ENCODE measurements at places on chromosomes 11 and 22.

DNA sequence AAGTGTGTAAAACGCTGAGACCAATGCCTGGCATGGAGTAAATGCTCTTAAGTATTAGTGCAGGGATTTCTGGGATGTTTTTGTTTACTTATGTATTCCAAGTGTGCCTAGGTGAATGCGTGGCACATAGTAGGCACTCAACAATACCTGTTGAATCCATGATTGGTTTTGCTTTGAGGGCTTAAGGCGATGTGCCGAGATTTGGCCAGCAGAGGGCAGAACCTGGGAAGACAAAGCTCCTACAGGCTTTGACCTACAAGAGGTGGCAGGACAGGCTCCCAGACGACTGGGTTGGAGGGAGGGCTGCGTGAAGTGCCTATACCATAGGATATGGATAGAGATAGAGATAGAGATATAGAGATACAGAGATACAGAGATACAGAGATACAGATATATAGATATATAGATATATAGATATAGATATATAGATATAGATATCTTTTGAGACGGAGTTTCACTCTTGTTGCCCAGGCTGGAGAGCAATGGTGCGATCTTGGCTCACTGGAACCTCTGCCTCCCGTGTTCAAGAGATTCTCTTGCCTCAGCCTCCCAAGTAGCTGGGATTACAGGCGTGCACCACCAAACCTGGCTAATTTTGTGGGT lies 13.9 kb downstream of the KCNE3 start:
- peak; percentile 36 for DNase-seq

GRCh38 chr22:47929073-47929472 lies 1166.6 kb downstream of the TBC1D22A start:
- DNase-seq = no peak

DNA sequence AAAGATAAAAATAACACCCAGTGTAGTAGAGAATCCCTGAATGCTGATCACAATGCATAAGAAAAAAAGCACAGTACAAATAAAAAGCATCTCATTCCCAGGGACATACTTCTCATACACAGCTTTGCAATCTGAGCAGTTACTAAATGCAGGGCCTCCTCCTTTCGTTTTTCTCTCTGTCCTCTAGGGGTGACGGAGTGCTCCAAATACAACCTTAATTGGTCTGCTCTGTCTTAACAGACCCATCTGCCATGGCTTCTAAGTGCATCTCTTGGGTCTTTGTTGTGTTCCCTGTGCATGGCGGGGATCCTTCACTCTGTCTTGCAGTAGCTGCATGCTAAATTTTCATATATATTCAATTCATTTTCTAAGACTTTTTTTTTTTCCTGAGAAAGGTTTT lies 1114.2 kb upstream of the RAG2 start:
- no peak for DNase-seq

- no peak for DNase-seq
Observed at GRCh38 chr22:40240686-40241085, 63.0 kb downstream of the TNRC6B start.

DNA sequence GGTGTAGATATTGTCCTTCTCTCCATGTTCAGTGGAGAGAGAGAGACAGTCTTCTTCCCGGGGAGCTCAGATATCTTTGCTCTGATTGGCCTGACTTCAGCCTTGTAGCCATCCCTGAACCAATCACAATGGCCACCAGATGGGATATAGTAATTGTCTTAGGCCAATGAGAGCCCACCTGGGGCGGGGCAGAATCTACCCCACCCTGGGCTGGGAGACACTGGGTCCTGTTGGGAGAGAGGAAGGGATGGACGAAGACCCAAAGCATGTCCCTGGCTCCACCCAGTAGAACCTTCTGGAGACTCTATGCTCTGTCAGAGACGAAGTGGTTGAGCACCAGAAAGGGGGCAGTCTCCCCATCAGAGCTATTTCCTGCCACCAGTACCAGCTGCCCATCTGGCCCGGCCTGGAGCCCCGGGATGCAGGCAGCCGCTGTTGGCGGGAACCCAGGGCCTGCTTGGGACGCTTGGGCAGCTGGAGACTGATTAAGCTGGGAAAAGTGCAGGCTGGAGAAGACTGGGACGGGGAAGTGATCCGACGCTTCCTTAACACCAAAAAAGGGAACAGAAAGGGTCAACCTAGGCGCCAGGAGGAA lies 31.6 kb upstream of the CBX7 start:
- DNase-seq = no peak

GRCh38 chr22:20788627-20789344 lies 14.9 kb downstream of the SERPIND1 start:
- no peak for DNase-seq

- DNase-seq = no peak
Observed at GRCh38 chr11:32343325-32344008, 91.9 kb downstream of the WT1 start.

DNA sequence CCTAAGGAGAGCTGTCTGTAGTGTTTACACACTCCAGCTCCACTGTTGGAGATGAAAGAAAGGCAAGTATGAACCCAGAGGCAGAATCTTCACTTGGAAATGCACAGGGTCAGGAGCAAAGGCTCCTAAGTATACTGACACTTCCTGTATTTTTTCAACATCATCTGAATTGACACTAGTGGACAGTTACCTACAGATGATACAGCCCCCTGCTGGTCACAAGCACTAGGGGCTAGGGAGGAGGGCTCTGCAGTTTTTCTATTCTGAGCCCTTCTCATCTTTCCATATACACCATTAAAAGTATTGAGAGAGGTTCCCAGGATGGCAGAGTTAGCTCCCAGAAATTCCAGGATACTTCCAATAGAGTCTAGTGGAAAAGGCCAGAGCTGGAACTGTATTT lies 290.3 kb upstream of the API5 start:
- no peak for DNase-seq

- DNase-seq = no peak
Observed at GRCh38 chr11:101441747-101442146, 142.1 kb downstream of the TRPC6 start.

DNA sequence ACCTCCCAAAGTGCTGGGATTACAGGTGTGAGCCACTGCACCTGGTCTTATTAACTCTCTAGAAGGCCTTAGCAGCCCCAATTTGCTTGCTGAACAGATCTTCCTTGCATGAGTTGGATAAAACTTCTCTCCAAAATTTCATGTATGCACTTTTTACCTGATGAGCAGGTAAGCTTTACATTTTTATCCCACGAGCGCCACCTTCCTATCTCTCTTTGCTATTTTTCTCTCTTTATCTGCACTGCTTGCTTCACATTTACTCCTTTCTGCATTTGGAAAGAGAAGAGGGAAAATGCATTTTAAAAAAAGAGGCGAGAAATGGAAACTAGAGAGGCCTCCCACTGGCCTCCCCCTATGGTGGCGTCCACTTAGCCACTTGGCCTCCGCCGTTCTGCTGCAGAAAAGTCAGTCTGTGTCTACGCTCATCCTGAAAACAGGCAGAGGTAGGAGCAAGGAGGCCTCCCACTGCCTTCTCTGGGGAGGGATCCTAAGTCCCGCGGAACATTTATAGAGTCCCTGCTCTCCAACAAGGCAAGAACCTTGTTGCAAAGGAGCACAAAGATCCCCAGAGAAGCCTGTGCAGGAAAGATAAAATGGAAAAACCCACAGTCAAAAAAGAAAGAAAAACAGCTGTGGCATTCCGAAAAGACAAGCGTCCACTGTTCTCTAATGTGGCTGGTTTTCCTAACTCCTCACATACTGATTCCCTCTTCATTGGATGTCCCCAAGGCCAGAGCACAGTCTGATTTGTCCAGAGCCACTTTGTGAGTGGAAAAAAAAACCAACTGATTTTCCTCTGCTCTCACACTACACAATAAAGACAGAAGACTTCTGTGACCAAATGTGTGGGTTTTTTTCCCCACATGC lies 62.2 kb upstream of the INCENP start:
- no peak for DNase-seq

- DNase-seq = no peak
Observed at GRCh38 chr11:15697437-15698236, 582.9 kb downstream of the INSC start.

GRCh38 chr11:45102361-45102809 lies 44.1 kb upstream of the PRDM11 start:
- no peak for DNase-seq

- DNase-seq = no peak
Observed at GRCh38 chr11:131481303-131481702, 110.9 kb downstream of the NTM start.

DNA sequence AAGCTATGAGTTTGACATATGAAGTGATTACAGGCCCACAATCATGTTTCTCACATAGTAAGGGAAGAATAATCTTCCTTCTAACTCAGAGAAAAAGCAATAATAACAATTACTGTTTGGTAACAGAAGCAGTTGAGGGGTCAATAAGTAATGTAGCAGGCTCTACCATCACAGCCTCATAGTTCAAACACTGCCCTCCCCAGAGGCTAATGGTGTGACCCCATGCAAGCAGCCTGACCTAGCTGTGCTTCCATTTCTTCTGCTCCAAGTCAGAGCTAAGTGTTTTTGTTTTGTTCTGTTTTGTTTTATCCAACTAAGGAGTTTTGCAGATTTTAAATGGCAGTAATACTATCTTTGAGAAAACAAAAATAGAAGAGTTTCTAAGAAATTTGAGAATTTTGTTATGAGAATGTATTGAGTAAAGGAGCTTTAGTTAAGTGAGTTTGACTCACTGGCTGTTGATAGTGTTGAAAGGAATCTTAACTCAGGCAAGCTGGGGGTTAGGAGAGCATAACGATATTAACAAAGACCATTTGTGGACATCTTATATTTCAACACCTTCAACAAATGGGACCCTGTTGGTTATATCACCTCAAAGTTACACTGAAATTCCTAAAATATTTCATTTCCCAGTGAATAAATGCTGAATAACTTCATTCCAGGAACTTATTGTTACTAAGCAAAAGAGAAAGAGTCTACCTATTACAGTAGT lies 48.5 kb downstream of the GUCY1A2 start:
- DNase-seq = no peak

DNA sequence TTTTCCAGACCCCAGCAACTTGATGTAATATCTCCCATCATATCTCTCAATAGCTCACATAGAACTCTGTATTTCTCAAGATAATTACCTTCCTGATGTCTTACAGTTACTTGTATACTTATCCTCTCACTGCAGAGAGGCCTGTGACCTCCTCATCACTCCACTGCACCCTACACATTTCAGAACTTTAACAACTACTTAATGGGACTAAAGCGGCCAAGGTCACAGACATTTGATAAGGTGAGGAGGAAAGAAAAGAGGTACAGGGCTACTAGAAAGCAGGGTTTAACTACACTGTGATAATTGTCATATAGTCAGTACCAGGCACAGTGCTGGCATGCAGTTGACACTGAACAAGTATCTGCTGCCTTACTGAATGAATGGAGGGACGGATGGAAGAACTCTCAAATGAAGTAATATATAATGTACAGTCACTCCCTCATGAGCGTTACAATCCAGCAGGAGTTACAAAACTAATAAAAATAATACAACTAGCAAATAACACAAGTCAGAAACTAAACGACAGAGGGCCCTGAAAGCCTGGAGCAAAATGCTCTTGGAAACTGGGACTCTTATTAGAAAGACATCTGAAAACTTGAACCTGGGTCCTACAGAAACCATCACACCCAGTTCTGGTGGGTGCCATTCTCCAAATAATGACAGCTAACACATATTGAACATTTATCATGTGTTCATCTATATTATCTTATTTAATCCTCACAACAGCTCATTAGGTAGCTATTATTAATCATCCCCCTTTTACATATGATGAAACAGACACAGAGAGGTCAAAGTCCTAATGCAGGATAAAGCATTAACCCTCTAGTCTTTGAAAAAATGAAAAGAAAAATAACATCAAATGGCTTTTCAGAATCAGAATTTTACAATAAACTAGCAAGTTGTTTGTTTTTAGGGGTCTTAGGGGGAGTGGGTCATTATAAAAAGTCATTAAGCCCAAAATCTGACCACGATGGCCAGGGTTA lies 14.3 kb downstream of the PI4KA start:
- no peak for DNase-seq

DNA sequence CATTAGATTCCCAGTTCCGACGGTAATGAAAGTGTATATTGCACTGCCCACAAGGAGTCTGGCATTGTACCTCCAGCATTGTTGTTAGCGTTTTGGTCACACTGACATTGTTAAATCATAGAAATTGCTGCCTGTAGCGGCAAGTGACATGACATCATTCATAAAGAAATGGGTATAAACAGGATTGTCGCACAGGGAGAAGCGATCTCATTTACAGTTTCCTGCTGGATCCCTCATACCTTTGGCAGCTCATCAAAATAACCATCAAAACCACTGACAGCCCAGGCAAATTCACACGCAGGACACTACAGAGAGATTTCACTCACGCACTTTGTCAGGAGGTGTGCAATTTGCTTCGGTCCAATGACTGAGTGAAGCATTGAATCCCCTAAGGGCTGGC lies 3.5 kb downstream of the HTR3B start:
- no peak for DNase-seq

DNA sequence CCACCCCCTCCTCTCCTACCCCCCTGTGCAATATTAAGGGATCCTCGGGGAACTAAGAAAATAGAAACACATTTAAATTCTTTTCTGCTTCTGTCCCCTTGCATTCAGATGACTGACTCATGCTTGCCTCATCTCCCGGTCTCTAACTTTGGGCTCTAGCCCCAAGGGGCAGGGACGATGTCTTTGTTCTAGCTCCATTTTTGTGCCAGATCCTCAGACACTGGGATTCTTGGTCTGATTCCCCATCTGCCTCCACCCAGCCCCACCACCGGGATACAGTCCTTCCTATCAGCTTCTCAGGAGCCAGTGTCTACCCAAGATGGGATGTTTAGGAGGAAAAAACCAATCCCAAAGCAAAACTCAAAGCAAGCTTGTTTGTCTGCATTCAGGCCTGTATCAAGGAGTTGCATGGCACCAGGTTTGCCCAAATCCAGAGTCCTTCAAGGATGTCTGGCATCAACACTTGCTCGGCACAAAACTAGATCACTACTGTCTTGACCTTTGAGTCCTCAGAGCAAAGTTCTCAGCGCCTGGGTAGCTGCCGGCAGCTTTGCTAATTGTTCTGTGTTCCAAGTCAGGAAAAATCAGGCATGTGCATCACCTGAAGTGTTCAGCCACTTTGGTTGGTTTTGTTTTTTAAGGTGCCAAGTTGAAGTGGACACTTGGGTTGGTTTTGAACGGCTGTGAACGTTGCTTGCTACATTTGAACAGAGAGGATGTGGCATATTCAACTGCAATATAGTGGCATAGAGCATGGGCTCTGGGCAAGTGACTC lies 212.8 kb downstream of the DSCAML1 start:
- no peak for DNase-seq

DNA sequence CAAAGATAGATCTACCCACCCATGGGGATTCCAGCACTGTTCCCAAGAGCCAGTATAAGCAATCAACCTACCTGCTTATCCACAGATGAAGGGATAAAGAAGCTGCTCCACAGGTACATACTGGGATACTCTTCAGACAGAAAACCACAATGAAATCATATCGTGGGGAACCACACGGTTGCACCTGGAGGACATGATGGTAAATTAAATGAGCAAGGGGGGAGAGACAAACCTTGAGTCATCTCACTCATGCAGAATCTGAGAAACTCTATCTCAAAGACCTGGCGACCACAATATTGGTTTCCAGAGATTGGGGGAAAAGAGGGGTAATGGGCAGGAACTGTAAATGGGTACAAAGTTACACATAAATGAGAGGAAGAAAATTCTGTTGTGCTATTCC lies 14.5 kb downstream of the RGL4 start:
- no peak for DNase-seq

- DNase-seq = no peak
Observed at GRCh38 chr11:2533587-2534133, 88.9 kb downstream of the KCNQ1 start.

- DNase-seq = no peak
Observed at GRCh38 chr11:34126959-34127848, 21.8 kb downstream of the NAT10 start.
